Lung (tissue), 17 donors: ENCODE measurements at places on chromosomes 16 and 17.

- H3K4me1 ChIP-seq, result peaks cover 3% of the 10 kb centered on the region
- no peaks in the 10 kb centered on the region for H3K36me3 ChIP-seq
- no peaks in the 10 kb centered on the region for H3K27me3 ChIP-seq
- DNase-seq, result no peak
- H3K4me3 ChIP-seq, result no peak overlapping the region
Observed at GRCh38 chr17:50672831-50673551, 34.7 kb downstream of the ANKRD40 start.

DNA sequence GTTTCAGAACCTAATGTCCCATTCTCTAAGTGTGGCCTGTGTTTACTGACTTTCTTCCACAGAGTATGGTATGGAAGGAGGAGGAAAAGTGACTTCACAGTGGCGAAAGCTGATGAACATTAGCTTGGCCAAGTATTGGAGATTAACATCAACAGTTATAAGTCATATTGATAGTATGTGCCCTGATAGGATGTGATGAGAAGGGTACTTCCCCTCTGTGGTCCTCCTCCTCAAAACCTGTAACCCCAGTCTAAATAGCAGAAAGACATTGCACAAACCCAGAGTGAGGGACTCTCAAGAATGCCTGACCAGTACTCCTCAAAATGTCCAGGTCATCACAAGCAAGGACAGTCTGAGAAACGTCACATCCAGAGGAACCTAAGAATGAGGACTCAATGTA lies 73.1 kb downstream of the CLEC16A start:
- no peak for DNase-seq
- H3K27ac ChIP-seq, result no peak overlapping the region
- H3K27me3 ChIP-seq, result no peaks in the 10 kb centered on the region

GRCh38 chr16:70380919-70381603 lies 34.4 kb downstream of the DDX19A start:
- H3K4me1 ChIP-seq, result peaks cover 18% of the 10 kb centered on the region
- H3K4me3 ChIP-seq, result peak overlapping the region; percentile 59
- H3K36me3 ChIP-seq, result peaks cover 14% of the 10 kb centered on the region

DNA sequence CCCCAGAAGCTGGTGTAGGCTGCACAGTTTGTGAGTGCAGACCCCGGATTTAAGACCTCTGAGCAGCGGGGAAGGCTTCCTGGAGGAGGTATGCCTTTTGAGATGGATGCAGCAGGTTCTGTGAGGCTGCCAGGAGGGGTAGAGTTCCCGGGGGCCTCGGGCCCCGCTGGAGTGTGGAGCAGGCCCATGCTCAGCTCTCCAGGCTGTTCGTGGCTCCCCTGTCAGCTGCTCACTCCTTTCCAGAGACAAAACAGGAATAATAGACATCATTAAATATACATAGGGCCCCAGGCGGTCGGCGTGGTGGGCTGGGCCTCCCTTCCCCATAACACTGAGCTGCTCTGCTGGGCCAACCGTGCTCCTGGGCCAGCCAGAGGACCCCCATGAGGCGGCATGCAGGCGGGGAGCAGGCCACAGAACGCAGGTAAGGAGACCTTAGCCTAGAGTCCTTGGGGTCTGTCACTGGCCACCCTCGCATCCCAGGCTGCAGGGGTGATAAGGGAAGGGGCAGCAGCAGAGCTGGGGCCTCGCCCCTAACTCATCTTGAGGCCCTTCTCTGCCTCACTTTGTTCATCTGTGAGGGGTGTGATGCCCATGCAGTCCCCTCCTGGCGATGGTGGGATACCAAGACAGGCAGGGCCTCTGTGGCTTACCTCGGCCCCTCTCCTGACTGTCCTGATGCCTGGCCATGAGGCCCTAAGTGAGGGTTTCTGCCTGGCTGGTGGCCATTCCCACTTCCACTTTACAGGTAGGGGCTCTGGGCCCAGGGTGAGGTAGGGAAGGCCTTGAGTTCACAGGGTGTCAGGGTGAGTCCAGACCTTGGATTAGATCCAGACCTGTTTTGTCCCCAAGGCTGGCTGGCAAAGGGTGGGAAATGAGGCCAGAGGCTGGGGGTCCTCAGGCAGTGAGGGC lies at the start of gene MYO15A:
MYO15A (plus strand) TSS at position 356 of the 912 bp plus-strand sequence. CDS start 10,045 bp downstream, outside the sequence.
- H3K27me3 ChIP-seq, result no peaks in the 10 kb centered on the region
- no peak within 1 kb of the TSS for H3K4me3 ChIP-seq
- no peak within 1 kb of the TSS for H3K27ac ChIP-seq
- DNase-seq, result no peak
- H3K36me3 ChIP-seq, result peaks cover 8% of the 10 kb centered on the region

DNA sequence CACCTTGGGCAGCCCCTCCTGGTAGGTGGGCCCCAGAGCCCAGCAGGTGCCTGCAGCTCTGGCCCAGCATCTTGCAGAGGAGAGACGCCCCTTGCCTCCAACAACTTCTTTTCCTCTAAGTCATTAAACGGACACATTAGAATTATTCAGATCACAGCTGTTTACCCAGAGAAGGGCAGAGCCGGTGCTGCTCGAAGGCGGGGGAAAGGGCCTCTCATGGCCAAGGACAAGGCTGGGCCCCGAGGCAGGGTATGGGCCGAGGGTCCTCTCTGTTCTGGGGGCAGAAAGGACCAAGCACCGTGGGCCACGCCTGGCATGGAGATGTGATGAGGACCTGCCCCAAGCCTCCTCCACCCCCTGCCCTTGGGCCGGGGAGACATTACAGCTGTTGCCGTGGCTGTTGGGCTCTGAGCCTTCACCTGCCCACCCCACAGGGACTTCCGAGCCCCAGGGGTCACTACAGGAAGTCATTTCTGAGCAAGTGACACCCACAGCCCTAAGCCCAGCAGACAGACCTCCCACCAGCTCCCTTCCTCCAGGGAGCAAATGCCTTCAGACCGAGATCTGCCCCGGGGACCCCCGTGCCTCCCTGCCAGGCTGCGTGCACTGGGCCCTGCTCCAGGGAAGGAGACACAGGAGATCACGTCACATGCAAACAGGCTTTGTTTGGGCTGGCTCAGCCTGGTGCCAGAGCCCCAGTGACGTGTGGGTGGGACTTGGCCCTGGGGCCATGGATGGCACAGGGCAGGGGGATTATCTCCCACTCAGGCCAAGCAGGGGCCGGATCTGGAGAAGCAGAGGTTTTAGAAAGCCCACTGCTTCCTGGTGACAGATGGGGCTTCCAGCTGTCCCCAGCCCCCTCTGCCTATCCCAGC lies 699 bp upstream of the PVALEF start:
- H3K27me3 ChIP-seq, result no peaks in the 10 kb centered on the region
- no peak overlapping the region for H3K4me3 ChIP-seq
- H3K36me3 ChIP-seq, result no peaks in the 10 kb centered on the region
- H3K4me1 ChIP-seq, result peaks cover 16% of the 10 kb centered on the region
- H3K27ac ChIP-seq, result no peak overlapping the region
- DNase-seq, result peak; percentile 42

- no peak for DNase-seq
- no peaks in the 10 kb centered on the region for H3K36me3 ChIP-seq
- peak overlapping the region; percentile 19 for H3K4me3 ChIP-seq
- peak overlapping the region; percentile 78 for H3K27ac ChIP-seq
- H3K27me3 ChIP-seq, result peaks cover 62% of the 10 kb centered on the region
Observed at GRCh38 chr16:54928016-54928356, 2.7 kb upstream of the IRX5 start.

DNA sequence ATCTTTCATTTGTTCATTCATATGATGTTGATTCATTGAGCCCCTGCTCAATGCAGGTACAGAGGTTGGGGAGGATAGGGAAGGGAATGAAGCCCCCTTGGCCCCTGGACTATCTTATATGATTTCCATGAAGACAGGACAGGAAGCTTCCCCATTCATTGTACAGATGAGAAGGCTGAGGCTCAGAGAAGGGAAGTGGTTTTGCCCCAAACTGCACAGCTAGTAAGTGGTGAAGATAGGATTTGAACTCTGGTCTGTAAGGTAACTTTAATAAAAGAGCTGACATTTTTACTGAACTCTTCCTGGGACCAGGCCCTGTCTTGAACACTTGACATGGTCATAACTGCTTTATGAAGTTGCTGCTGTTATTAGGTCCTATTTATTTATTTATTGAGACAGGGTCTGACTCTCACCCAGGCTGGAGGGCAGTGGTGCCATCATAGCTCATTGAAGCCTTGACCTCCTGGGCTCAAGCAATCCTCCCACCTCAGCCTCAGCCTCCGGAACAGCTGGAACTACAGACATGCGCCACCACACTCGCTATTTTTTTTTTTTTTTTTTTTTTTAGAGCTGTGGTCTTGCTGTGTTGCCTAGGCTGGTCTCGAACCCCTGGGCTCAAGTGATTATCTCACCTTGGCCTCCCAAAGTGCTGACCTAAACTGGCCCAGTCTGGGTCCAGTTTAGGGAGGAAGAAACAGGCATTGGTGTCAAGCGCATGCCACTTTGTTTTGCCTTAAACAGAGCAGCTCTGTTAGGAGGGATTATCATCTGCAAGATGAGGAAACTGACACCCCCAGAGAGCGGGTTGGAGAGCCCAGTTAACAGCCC lies 5.0 kb downstream of the CTF1 start:
- H3K27me3 ChIP-seq, result no peaks in the 10 kb centered on the region
- H3K4me1 ChIP-seq, result peaks cover 7% of the 10 kb centered on the region
- no peak for DNase-seq
- peak overlapping the region; percentile 94 for H3K27ac ChIP-seq

- no peak overlapping the region for H3K27ac ChIP-seq
- no peak for DNase-seq
- no peaks in the 10 kb centered on the region for H3K4me1 ChIP-seq
- H3K27me3 ChIP-seq, result no peaks in the 10 kb centered on the region
- peaks cover 9% of the 10 kb centered on the region for H3K36me3 ChIP-seq
- H3K4me3 ChIP-seq, result no peak overlapping the region
Observed at GRCh38 chr17:3573246-3574100, 15.9 kb upstream of the TRPV3 start.

DNA sequence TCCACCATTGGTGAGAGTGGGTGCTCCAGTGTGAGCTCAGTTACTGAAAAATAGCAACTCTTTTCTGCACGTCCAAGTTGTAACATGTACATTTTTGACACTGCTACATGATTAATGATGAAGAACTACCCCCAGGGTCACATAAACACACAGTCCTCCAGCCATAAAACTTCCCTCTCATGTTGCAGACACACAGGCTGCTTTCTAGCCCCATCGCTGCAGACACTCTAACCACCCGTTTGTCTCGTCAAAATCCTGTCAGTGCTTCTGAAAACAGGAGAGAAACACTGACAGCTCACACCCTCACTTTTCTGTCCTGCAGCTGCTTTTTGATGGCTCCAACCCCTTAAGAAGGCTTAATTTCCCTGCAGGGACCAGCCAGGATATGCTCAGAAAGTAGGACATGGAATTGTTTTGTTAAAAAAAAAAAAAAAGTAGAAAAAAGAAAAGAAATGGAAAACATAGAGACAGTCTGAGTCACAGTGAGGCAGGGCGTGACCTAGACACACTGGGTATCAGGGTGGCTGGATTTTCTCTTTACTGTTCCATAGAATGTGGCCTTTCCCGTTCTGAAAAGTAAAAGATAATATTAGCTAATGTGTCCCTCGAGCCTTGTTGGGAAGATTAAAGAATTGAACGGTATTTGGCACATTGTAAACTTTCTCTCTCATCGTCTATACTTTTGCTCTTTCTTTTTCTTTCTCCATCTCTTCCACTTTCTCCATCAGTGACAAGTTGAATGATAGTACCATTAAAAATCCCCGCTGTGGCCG lies 20.7 kb upstream of the CCL5 start:
- no peak for DNase-seq
- H3K36me3 ChIP-seq, result no peaks in the 10 kb centered on the region
- no peak overlapping the region for H3K4me3 ChIP-seq
- H3K4me1 ChIP-seq, result no peaks in the 10 kb centered on the region
- H3K27ac ChIP-seq, result no peak overlapping the region
- no peaks in the 10 kb centered on the region for H3K27me3 ChIP-seq

- no peaks in the 10 kb centered on the region for H3K27me3 ChIP-seq
- peaks cover 24% of the 10 kb centered on the region for H3K4me1 ChIP-seq
- DNase-seq, result no peak
- no peak overlapping the region for H3K4me3 ChIP-seq
- H3K36me3 ChIP-seq, result no peaks in the 10 kb centered on the region
Observed at GRCh38 chr17:49894761-49895160, 46.9 kb upstream of the TAC4 start.

DNA sequence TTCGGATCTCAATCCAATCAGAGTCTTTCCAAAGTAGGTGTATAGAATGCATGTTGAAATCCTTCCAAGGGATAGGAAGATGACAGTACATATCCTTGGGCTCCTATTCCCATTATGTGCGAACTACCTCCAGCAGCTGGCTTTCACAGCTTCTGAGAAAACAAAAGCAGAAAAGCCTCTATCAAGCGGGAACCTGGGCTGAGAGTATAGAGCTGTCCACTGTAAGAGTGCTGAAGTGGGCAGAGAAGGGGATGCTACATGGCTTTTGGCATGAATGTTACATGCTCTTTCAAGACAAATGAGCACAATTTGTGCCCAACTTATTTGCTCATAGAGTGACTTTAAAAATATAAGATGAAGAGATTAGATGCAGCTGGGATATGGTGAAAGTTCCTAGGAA lies 993.5 kb downstream of the CDH8 start:
- no peak overlapping the region for H3K27ac ChIP-seq
- H3K27me3 ChIP-seq, result no peaks in the 10 kb centered on the region
- DNase-seq, result peak; percentile 37
- H3K4me1 ChIP-seq, result no peaks in the 10 kb centered on the region
- no peak overlapping the region for H3K4me3 ChIP-seq

- H3K36me3 ChIP-seq, result no peaks in the 10 kb centered on the region
- H3K4me1 ChIP-seq, result peaks cover 29% of the 10 kb centered on the region
- H3K4me3 ChIP-seq, result no peak overlapping the region
- DNase-seq, result no peak
- H3K27ac ChIP-seq, result peak overlapping the region; percentile 85
Observed at GRCh38 chr17:82011617-82012187, 11.0 kb downstream of the CENPX start.

GRCh38 chr16:1146409-1146808 lies 6.5 kb upstream of the CACNA1H start:
- H3K4me3 ChIP-seq, result no peak overlapping the region
- H3K36me3 ChIP-seq, result no peaks in the 10 kb centered on the region
- no peaks in the 10 kb centered on the region for H3K4me1 ChIP-seq

- no peaks in the 10 kb centered on the region for H3K36me3 ChIP-seq
- no peaks in the 10 kb centered on the region for H3K27me3 ChIP-seq
- DNase-seq, result no peak
- no peak overlapping the region for H3K27ac ChIP-seq
- H3K4me3 ChIP-seq, result no peak overlapping the region
Observed at GRCh38 chr16:9929836-9930235, 252.4 kb downstream of the GRIN2A start.

DNA sequence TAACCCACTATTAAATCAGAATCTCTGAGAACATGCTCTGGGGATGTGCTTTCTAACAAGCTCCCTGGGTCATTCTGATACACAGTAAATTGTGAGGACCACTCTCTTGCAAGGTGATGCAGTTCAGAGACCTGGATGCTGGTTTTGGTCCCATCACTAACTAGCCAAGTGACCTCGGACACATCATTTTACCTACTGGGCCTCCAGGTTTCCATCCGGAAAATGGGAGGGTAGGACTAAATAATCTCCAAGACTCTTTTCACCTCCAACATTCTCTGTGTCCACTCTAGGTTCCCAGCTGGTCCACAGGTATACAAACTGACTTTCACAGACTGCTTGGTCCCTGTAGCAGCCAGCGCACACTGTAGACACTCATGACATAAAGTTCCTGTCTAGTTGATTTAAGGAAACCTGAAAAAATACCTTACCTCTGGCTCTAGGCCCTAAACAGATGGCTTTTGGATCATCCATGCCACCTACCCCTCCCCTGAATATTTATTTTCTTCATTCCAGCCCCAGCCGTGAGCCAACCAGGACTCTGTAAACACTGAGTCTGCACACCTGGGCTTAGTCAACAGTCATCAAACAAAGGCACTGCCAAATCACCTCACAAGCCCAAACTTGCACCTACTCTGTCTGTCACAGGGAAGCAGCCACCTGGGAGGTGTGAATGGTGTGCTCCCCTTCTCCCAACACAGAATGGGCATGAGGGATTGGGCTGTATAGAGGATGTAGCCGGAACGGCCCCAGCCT lies 51.3 kb upstream of the MRPS23 start:
- no peak overlapping the region for H3K4me3 ChIP-seq
- H3K36me3 ChIP-seq, result no peaks in the 10 kb centered on the region
- peak; percentile 40 for DNase-seq
- peaks cover 37% of the 10 kb centered on the region for H3K4me1 ChIP-seq
- no peaks in the 10 kb centered on the region for H3K27me3 ChIP-seq
